ENCODE measurements at places on chromosomes 3 and 15. TPM values are rescaled to one million over a fixed set of nuclear protein-coding genes. Genes with fewer than 3 reads are reported as not detected.

GRCh38 chr3:46083956-46084355 lies 56.7 kb upstream of the XCR1 start:
- no peak for DNase-seq

GRCh38 chr3:57749542-57749941 lies 6.6 kb upstream of the SLMAP start:
- no peak for DNase-seq

- DNase-seq: no peak
Observed at GRCh38 chr3:184694133-184694665, 17.7 kb downstream of the MAGEF1 start.

GRCh38 chr15:38696790-38697495 lies 132.3 kb upstream of the RASGRP1 start:
- no peak for DNase-seq

DNA sequence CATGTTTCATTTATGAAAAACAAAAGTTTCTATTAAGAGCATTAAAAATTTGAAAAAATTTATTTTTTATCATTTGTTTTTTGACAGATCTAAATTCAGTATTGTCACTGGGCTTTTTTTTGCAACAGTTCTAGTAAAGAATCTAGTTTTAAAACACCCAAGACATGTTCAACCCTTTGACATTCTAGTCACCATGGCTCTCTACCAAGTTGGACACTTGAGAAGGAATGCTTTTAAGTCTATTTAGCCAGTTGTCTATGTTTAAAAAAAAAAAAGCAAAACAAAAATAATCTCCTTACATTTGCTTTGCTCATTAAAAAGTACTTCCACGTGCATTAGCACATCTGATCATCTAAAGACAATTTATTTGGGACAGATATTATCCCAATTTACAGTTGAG lies 417.5 kb downstream of the RSL24D1 start:
- no peak for DNase-seq

GRCh38 chr3:194532591-194532990 lies 45.8 kb upstream of the ATP13A3 start:
- DNase-seq: no peak

GRCh38 chr15:34851751-34852150 lies 56.4 kb upstream of the ACTC1 start:
- DNase-seq: no peak

DNA sequence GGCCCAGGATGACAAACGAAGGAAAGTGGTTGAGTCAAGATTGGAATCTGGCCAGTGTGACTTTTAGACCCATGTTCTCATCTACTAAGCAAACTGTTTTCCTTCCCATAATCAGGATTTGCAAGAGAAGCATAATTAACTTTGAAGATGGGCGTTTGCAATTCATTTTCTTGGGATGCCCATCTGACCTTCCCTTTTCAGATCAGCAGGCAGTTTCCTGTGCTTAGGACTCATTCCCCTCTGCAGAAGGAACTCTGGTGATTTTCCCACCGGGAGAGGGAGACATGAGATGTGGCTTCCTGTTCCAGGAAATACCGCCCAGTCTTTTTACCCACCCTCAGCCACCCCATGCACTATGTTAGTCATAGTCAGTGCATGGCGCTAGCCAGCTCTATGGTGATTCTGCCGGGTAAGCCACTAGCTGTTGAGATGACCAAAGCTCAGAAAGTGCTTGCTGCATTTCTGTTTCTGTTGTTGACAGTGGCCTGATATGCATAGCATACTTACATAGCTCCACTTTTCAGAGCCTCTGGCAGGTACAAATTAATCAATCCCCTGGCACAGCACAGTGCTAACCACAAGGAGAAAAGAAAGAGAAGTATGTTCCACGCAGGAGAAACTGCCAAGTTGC lies 129.4 kb downstream of the VGLL4 start:
- DNase-seq: peak; percentile 92

DNA sequence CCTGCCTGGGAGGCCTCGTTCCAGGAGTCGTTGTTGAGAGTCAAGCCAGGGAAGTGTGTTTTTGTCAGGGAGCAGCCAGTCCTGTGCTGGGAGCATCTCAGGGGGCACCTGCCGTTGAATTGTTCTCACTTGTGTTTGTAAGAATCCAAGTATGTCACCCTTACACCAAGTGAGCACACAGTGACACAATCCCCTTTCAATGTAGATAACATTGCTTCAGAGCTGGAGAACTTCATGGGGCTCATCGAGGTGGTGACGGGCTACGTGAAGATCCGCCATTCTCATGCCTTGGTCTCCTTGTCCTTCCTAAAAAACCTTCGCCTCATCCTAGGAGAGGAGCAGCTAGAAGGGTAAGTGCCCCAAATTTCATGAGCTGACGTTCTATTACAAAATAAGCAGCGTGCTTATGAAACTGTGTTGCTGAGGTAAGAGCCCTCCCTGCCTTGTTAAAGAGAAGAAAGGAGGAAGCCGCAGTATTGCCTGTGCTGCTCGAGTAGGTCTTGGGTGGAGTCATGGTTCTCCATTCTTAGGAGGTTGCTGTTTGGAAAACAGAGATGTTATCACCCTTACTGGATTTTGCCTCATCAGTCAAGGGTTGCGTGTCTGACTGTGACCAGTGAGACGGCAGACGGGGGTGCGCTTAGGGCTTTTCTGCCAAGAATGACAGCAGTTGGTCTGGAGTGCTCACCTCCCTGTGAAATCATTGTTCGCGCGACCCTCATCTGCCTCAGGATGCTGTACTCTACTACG lies 108.1 kb downstream of the PGPEP1L start:
- no peak for DNase-seq

DNA sequence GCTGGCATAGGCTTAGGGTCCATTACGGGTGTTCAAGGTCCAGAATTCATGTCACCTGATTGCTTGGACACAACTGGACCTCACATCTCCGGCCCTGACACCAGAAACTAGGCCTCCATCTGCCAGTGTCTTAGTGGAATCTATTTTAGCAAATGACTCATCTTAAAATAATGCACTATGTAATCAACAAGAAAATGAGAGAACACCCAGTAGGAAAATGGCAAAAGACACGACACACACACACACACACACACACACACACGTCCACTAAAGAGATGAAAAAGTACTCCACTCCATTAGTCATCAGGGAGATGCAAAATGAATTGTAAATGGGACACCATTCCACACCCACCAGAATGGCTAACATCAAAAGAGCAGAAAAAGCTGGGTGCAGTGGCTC lies 11.2 kb downstream of the APBA2 start:
- DNase-seq: peak; percentile 95

DNA sequence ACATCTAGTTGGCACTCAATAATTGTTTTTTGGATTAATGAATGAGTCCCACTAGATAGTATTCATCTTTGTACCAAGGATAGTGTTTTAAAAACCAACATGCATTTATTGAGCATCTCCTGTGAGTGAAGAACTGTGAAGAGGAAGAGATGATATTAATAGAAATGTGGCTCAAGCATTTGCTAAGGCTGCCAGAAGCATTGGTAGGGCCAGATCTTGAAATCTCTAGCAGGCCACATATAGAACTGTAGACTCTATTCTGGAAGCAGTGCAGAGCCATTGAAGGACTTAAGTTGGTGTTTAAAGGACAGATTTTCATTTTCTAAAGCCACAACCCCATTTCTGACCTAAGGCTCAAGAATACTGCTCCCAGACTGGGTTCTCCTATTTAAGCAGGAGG lies 99.0 kb downstream of the NEK11 start:
- no peak for DNase-seq

GRCh38 chr15:51879555-51879954 lies 50.1 kb downstream of the TMOD3 start:
- peak; percentile 61 for DNase-seq

GRCh38 chr15:64842986-64843561 lies 1.4 kb downstream of the PLEKHO2 start:
- DNase-seq: peak; percentile 59

GRCh38 chr3:151468284-151468917 lies 7.5 kb upstream of the IGSF10 start:
- DNase-seq: peak; percentile 62

- no peak for DNase-seq
Observed at GRCh38 chr3:22542311-22542710, 660.8 kb upstream of the UBE2E2 start.

GRCh38 chr3:114863848-114864247 lies 283.2 kb downstream of the ZBTB20 start:
- DNase-seq: no peak

- DNase-seq: no peak
Observed at GRCh38 chr3:122873741-122874515, 79.1 kb downstream of the SLC49A4 start.

GRCh38 chr15:40452296-40453090 lies 11.7 kb downstream of the BAHD1 start:
- no peak for DNase-seq

DNA sequence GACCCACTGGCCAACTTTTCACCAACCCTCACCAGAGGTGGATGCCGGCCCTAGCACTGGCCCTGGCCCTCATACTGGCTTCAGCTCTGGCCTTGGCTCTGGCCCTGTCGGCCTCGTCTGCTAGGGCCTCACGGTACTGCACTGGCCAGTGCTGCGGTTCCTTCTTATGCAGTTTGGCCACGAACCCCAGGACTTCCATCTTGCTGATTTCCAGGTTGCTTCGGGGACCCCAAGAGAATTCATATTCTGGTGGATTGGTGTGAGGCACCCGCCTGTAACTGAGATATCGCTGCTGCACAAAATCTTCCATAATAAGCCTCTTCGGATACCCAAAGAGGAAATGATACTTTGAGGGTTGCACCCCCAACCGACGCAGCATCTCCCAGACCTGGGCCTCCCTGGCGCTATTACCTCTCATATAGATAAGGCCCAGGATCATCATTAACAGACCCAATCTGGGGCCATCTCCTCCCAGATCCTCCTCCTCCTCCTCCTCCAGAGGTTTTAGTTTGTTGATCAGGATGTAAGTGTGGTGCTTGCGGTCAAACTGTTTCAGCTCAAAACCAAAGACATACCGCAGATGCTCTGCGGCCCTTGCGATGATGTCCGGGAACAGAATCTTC lies 883 bp downstream of the MAGEF1 start:
- no peak for DNase-seq

DNA sequence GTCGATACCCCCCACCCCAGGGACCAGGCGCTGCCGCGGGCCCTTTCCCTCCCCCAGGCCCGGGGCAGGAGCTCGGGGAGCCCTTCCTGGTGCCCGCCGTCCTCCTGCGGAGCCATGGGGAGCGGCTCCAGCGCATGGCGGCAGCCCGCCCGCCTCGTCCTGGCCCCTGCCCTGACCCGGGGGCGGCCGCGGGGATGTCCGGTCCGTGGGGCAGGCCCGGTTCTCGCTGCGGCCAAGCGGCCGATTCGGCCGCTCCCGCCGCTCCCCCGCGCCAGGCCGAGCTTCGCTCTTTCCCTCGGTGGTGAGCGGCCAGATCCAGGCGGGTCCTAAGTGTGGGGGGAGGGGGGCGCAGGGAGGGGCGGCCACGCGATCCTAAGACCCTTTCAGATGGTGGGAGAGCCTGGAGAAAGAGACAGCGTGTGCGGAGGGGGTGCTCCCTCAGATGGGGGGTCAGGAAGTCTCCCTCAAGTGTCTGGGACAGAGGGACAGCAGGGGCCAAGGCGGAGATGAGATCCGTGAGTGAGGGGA lies 1.3 kb downstream of the NEIL1 start:
- DNase-seq: no peak

DNA sequence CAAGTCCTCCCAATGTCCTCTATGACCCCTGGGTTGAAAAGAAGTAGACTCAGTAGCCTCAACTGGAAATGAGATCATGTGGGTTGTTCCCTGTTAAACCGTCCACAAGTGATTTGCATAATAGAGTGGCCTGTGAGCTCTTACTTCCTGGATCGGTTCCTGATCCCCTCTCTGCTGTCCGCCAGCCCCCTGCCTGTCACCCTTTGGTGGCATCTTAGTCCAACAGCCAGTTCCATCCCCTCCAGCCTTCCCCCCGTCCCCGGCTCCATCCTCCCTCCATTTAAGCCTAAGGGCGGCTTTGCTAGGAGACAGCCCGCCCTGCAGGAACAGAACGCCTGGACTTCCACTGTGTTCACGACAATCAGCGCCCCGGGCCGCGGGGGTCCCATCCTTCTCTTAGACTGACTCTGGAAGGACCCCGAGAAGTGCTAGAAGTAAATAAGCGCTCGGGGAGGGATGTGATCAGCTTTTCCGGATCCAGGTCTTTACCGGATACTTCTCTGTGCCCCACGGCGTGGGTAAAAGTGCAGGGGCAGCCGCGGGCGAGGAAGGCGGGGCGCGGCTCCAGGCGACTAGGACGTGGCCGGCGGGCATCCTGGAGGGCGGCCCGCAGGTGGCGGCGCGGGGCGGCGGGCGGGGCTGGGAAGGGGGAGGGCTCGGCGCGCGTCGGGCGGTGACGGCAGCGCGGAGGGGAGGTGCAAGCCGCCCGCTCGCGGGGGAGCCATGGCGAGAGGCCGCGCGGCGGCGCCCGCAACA lies 51.2 kb upstream of the ULK4 start:
- DNase-seq: peak; percentile 51

- no peak for DNase-seq
Observed at GRCh38 chr15:43249236-43249635, 17.5 kb downstream of the TGM5 start.

DNA sequence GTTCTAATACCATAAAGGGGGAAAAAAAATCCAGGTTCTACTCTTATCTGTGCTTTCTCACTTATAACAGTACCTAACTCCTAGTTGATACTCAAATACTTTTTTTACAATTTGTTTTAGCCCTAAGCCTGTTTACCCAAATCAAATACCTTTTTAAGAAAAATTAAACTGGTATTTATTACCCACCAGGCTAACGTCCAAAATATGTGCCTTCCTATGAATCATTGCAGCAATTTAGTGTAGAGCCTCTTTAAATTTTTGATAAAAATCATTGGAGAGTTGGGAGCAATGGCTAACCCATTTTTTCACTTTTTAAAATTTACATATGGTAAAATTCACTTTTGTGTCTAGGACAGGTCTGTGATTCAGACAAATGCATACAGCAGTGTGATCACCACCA lies 27.9 kb downstream of the FILIP1L start:
- no peak for DNase-seq

DNA sequence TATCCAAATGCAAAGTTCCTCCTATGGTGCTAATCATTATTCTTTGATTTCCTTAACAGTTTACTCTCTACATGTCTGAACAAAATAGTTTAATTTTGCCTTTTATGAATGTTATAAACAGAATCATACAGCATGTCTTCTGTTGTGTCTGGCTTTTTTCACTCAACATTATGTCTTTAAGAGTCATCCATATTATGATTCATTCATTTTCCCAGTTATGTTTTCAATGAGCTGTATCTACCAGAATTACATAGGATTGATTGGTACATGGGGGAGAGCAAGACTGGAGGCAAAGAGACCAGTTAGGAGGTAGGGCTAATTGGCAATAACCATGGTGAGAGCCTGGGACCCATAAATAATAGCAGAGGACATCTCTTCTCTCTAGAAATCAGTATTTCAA lies 16.6 kb upstream of the RAP2B start:
- DNase-seq: no peak

GRCh38 chr15:61639491-61639890 lies 410.4 kb upstream of the RORA start:
- DNase-seq: no peak

Gene THSD4
- 30.5 TPM for polyA plus RNA-seq

Gene LARP6
- polyA plus RNA-seq: 146 TPM

Gene ARHGEF26
- polyA plus RNA-seq: 2.3 TPM

Gene ALG3
- 52.6 TPM for polyA plus RNA-seq

Gene ABTB1
- polyA plus RNA-seq: 25.3 TPM

Gene GOLGA8H
- polyA plus RNA-seq: not detected

Gene SPINK8
- polyA plus RNA-seq: not detected

Gene IL16
- 0.24 TPM for polyA plus RNA-seq

Gene DNAH12
- polyA plus RNA-seq: 0.02 TPM

Gene ITIH4
- 0.26 TPM for polyA plus RNA-seq

Gene ILDR1
- not detected for polyA plus RNA-seq
